Activated effector memory CD4-positive, alpha-beta T cell treated with Interleukin-2 at 50 U/mL for 16 hours (primary cell): ENCODE measurements at places on chromosomes 6 and 20.

- DNase-seq = no peak
These were observed 18.8 kb downstream of the LATS1 start for GRCh38 chr6:149699150-149699549.

DNA sequence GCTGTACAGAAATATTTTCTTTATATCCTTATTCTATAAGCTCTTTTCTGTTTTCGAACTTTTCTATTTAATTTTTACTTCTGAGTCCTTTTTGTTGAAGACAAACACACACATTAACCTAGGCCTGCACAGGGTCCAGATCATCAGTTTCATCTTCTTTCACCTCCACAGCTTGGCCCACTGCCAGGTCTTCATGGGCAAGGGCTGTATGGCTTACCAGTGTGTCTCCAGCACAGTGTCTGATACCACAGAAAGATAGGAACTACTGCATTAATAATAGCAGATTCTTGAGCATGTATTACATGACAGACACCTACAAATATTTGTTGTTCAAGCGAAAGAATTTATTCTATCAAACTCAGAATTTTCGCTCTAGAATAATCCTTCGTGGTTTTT lies 24.4 kb downstream of the QKI start:
- no peak for DNase-seq

DNA sequence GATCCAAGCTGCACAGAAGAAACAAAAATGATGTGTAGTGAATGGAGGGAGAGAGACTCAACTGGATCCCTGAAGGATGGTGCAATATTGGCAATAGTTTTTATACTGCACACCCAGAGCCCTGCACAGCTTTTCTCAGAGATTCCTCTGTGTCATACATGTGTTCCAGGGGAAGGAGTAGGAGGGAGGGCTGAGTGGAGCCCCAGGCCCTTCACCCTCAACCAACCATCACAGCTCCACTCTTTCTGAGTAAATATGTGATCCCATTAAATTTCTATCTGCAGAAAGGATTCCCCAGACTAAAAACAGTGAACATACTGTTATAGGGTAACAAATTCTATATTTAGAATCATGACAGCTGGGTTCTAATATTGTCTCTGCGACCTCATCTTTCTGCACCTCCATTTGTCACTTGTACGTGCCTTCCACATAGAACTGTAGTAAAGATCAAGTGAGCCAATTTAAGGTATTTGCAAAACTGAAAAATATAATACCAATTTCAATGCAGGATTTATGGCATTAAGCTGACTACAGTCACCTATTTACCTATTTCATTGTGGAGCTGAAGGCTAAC lies 421.4 kb upstream of the NRSN1 start:
- DNase-seq = no peak

DNA sequence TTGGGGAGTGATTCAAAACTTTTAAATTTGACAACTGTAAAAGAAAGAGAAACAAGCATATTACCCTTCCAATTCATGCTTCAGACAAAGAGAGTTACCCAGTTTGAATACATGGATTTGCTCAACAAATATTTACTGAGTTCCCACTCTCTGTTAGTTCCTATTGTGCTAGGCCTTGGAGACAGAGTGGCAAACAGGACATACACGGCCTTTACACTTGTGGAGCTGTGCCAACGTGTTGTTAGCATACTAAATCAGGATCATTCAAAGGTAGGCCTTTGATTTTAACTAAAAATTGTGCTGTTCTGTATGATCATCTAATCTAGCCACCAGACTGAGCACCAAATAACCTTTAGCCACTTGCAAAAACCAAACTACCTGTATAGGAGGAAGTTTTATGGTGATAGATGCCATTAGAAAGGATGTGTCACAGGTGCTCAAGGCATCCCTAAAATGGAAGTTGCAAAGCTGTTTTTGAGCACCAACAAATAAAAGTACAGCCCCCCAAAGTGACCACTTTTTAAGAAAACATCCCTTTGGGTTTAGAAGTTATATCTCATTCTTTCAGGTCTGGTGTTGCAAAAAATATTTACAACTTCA lies 84.5 kb downstream of the CHD6 start:
- no peak for DNase-seq

GRCh38 chr6:163324326-163324687 lies 90.2 kb upstream of the QKI start:
- no peak for DNase-seq

DNA sequence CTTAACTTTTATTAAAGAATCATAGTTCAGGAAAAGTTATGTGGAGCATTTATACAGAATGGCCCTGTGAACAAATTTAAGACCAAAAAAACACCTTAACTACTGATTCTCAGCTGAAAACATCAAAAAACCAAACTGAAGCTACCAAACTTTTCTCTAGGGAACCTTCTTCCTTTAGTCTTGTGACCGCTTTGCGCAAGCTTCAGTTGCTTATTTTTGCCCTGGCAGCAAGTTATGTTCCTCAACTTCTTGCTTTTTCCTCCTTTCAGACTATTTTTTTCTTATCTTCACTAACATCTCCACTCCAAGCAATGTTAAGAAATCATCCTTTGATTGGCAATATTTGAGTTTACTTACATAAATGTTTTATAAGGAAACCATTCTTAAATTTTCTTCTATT lies 100.1 kb downstream of the MYB start:
- DNase-seq = no peak

DNA sequence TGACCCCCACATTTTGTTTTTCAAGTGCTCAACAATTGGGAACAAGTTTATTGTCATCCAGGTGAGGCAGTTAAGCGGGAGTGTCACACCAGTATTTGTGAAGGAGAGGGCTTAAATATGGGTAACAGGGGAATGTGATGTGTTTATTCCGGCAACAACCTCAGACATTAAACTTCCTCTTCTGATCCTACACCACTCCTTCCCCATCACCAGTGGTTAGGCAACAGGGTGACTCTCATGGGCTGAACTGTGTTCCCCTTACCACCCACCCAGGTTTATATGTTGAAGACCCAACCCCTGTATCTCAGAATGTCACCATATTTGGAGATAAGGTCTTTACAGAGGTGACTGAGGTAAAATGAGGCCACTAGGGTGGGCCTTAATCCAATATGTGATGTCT lies 52.1 kb upstream of the RNF182 start:
- no peak for DNase-seq

- DNase-seq = no peak
These were observed 2.0 kb upstream of the COL10A1 start for GRCh38 chr6:116127771-116128493.

GRCh38 chr6:30880698-30881252 lies 3.5 kb upstream of the DDR1 start:
- no peak for DNase-seq

GRCh38 chr20:42406826-42407225 lies 782.9 kb downstream of the PTPRT start:
- DNase-seq = no peak

DNA sequence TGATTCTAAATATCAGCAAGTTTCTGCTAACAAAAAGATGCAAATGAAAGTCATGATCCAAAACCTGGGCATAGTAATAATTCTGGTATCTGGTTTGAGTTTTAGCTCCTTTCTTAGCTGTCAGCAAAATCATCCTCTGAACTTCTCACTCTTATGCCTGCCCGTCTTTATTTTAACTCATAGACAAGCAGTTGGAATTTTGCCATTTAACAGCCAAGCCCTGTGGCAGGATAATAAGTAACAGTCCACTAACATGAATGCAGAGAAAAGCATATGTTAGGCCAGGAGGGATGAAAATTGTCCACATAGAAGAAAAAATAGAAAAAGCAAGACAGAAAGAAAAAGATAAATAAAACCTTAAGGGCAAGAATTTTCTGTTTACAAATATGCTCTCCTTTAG lies 170.0 kb upstream of the LAMA2 start:
- no peak for DNase-seq

DNA sequence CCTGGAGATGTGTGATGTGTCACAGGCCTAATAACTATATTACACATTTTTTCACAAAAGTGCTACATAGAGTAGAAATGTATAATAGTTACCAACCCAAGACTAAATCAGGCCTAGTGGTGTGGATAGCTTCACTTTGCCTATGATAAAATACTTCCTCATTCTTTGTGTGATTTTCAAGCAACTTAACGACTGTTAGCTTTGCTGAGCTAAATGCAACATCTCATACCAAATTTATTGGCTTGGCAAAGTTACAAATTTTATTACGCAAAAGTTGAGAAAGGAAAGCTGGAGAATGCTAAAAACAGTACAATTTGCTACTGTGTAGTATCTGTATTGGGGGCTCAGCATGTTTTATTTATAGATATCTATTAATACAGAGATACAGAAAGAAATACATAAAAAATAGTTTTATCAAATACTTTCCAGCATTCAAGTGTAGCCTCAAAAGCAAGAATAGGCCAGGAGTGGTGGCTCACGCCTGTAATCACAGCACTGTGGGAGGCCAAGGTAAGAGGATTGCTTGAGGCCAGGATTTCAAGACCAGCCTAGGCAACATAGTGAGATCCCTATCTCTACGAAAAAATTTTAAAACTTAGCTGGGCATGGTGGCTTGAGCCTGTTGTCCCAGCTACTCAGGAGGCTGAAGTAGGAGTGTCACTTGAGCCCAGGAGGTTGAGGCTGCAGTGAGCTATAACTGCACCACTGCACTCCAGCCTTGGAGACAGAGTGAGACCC lies 3.6 kb upstream of the EDN1 start:
- no peak for DNase-seq

DNA sequence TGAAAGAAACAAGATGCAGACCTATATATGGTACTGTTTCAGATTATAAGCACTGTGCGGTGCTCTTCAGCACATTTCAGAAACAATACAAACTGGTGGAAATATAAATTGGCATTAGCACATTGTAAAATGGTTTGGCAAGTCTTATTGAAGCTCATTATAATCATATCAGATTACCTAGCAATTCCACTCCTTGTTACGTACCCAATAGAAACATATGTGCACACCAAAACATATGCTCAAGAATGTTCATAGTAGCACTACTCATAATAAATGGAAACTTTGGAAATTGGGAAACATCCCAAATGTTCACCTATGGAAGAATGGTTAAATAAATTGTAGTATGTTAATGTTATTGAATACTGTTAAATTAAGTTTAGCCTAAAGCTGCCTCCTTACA lies 54.9 kb upstream of the PLEKHG1 start:
- no peak for DNase-seq

DNA sequence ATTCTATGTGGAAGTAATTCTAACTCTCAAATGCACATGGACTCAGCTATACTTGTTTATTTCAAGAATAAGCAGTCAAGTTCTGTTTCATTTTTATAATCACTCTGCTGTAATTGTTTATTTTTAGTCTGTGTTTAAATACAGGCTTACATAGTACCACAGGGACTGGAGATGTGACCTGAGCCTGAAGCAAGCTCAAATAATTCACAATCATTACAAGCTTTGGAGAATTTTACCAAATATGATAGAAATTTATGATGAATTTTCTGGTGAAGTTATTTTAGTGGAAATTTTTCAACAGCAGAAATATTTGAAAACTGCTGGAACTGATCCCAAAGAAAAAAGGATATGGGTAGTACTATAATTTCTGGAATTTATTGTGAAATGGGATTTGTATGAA lies 41.6 kb upstream of the DSE start:
- DNase-seq = no peak

DNA sequence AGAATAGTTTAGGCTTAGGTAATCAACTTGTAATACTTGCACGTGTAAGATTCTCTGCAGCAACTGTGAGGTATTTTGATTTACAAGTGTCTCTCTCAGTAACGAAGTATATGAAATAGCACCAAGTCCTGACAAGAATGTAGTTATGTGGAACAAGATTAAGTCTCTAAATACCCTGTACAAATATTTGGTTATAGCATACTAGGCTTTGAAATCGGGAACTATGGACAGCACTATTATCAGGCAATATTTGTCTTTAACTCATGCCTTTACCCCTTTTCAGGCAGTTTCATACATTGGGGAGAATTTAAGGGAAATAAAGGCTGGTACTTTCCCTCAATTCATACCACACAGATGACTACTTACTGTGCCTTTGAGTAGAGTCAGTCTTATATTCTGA lies 93.2 kb downstream of the GRIK2 start:
- no peak for DNase-seq

GRCh38 chr6:9504191-9504590 lies 910.7 kb downstream of the TFAP2A start:
- no peak for DNase-seq

GRCh38 chr20:44204156-44204831 lies 6.3 kb downstream of the OSER1 start:
- no peak for DNase-seq

- DNase-seq = no peak
These were observed 175.6 kb upstream of the MYLIP start for GRCh38 chr6:15953152-15953880.

GRCh38 chr6:44732243-44732642 lies 344.7 kb downstream of the CDC5L start:
- no peak for DNase-seq

DNA sequence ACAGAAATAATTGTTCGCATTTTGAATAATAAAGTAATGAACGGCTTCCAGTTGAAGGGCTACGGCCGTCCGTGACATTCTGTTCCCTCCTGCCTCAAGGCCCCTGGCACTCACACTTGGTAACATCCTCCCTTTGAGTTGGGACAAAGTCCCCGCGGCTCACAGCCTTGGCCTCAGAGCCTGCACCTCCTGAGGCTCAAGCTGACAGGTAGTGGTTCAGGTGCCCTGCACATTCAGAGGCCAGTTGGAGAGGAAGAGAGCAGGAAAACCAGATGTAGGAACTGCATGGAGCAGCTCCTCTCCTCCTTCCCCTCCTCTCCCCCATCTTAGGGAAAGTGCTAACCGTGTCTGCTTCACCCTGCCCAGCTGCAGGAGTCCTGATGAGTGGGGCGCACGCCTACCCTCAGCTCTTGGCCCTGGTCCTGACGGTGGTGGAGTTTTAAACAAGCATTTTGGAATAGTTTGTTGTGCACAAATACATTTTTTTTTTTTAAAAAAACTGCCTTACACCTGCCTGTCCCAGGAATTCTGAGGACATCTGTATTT lies 393.1 kb downstream of the SMOC2 start:
- no peak for DNase-seq

- DNase-seq = peak; percentile 60
These were observed 6.7 kb downstream of the PSMA7 start for GRCh38 chr20:62136283-62137091.

DNA sequence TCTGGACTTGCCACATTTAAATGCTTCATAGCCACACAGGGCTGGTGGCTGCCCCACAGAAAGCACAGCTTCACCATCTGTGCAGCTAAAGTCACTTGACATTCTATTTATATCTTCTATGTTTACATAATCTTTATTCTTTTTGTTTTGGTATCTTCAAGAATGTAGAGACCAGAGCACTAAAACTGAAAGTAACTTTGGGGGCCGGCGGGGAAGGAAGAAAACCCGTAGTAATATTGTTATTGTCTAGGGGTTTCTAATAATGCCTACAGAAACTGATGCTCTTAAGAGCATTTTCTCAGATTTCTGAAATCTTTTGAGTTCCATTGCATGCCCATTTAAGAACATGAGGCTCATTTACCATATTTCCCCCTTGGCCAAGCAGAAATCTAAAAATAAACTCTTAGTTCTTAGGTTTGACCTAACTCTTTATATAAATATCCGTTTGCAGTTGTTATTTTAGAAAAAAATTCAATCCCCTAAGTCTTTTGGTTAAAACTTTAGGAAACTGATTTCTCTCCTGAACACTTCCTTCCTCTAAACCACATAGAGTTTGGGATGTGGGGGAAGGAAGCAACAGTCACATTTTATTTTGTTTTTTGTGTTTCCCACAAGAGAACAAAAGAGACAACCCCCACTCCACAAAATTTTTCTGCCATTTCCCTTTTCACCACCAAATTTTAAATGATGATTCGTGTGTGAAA lies 207.6 kb downstream of the OGFRL1 start:
- no peak for DNase-seq
